ENCODE measurements at places on chromosomes 5 and 9. TPM values are rescaled to one million over a fixed set of nuclear protein-coding genes. Genes with fewer than 3 reads are reported as not detected.

DNA sequence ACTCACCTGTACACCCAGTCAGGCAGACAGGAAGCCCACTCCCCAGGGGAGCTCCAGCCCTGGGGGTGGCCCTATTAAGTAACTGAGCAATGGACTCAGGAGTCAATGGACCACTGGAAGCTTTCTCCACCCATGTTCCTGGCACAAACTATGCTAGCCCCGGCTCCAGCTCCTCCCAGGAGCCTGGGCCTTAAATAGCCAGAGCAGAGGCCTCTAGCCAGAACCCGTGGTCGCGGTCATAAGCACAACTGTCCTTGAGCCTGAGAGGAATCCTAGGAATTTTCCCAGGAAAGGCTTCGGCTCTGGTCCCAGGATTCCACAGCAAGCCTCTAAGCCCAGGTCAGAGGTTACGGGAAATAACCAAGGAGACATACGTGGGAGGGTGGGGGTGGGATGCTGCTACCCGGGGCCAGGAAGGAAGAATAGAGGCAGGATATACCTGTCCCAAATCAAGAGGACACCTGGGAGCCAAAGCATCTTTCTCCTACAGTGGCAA is 5.5 kb downstream of the SEPTIN8 start:
- peak; percentile 87 for DNase-seq

Gene TAF11L10
- total RNA-seq = not detected

DNA sequence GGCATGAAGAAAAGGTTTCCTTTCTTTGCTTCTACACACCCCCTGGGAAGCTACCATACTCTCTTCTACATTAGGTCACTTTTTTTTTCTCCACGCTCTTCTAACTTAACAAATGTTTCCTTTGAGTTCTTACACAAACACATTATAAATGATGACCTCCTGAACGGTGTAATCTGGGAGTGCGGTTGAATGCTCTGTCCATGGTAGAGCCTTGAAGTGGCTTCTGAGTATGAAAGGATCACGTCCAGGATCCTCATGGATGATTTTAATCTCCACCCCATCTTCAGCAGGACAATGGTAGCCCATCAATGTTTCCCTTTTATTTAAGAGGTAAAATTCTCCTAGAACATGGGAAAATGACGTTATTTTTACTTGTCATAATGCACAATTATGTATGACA is 587.3 kb downstream of the SEMA5A start:
- no peak for DNase-seq

Gene FAM200C
- total RNA-seq = 4.8 TPM

DNA sequence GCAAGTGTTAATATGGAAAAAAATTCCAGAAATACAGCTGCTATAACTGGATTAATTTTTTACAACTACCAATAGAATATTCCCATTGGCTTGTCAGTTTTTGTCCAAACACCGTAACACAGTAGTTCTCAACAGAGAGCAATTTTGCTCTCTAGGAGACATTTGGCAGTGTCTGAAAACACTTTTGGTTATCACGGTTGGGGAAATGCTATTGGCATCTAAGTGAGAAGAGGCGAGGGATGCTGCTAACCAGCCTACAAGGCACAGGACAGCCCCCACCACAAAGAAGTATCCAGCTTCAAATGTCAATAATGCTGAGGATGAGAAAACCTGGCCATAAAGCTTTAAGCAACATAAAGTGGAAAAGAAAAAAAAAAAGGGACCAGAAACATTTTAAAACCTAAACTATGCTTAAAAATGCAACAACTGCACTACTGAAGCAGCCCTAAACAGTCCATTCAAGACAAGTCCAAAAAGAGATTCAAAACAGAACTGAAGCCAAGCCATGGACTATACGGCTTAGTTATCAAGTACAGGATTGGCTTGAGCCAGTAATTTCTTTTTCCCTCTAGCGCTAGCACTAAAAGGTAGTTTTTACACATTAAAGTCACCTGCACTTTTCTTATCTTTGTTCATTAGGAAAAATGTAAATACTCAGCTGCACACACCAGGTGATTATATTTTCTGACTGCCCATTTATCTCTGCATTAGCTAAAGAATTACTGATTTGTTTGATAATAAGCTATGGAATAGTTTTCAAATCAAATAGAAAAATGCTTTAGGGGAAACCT is 83.9 kb downstream of the NR3C1 start:
- DNase-seq = no peak

DNA sequence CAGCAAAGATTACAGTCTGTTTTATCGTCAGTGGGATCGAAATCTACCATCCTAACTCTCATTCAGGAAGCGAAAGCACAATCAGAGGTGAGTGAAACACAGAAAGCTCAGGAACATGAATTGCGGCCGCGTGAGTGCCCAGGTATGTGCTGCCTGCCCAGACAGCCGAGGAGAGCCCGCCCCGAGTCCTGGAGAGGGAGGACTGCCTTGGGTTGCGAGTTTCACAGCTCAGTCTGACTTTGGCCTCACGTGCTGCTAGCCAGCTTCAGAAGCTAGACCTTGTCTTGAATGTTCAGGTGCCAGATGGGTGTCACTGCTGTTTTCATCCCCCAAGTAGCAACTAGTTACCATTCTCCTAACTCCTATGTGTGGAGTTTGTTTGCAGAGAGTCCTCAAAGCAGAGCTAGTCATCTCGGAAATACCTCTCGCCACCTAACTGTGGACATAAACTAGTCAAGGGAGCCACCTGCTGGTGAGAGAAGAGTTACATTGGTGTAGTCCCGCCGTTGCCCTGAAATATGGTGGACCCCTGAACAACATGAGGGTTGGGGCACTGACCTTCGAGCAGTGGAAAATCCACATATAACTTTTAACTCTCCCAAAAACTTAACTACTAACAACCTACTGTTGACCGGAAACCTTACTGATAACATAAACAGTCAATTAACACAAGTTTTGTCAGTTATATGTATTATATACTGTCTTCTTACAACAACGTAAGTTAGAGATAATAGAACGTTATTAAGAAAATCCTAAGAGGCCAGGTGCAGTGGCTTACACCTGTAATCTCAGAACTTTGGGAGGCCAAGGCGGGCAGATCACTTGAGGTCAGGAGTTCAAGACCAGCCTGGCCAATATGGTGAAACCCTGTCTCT is 80.9 kb downstream of the GOLPH3 start:
- no peak for DNase-seq

DNA sequence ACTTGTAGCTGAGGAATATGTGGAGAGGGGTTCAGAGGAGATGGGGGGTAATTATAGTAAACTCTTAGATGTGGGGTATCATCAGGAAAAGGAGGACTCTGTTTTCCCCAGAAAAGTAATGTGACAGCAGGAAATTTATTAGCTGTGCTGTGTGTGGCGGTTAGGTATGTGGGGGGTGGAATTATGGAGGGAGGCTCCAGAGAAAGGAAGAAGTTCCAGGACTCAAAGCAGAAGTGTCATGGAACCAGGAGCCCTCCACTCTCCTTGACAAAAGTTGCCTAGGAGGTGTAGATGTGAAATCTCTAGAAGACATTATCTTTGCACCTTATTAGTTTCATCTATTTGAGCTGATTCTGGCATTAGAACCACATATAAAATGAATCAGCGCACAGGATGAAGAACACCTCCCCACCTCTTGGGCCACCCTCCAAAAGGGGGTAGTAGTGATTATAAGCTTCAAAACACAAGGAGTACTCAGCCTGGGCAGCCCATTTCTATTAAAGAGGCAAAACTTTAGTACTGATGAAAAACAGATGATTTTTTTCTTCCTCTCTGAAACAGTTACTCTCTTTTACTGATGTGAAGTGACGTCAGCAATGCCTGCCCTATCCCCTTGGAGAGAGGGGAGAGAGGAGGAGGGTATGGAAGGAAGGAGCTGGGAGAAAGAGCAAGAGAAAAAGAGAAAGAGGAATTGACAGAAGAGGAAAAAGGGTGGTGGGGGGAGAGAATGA is 18.2 kb downstream of the NR2F1 start:
- no peak for DNase-seq

Gene INSL4
- not detected for total RNA-seq

DNA sequence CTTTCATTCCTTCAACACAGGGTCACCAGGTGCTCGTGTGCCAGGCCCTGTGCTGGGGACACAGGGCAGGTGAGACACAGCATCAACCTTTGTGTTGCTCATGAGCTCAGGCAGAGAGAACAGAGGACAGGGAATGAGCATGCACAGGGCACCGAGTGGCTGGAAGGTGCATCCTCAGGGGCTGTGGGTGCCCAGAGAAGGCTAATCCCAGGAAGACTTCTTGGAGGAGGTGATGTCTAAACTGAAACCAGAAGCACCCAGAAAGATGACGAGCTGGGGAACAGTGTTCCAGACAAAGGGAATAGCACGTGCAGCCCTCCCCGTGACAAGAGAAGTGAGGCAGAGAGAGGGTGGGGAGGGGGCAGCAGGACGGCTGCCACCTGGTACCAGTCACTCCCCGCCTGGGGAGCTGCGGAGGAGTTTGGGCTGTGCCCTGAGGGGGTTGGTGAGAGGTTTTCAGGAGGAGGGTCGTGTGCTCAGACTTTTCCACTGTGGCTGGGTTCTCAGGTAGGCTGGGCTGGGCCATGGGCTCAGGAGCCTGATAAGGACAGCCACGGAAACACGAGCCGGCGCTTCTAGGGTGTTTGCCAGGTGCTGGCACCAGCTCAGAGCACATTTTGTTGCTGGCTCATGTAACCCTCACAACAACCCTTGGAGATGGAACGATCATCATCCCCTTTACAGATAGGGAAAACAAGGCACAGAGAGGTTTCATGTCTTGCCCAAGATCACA is 46.0 kb downstream of the HMCN2 start:
- DNase-seq = no peak

GRCh38 chr5:83440826-83441225 is 30.7 kb upstream of the VCAN start:
- no peak for DNase-seq

DNA sequence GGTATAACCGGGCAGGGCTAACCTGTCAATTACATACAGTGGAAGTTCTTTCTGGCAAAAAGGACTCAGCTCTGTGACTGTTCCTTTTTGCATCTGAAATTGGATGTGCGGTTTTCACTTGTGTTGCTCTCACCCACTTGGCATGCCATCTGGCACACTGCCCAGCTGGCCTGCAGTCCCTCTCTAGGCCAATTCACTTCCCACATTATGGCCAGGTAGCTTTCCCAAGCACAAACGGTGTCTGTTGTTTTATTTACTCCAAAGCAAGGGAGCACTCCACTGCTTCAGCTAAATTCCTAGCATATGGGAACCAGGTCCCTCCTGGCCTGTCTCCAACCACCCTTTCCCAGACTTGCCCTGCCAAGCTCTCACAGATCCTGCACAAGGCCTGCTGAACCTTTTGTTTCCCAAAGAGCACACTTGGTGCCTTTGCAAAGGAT is 132.5 kb downstream of the SEMA6A start:
- DNase-seq = no peak

Gene EDIL3
- 143 TPM for total RNA-seq

DNA sequence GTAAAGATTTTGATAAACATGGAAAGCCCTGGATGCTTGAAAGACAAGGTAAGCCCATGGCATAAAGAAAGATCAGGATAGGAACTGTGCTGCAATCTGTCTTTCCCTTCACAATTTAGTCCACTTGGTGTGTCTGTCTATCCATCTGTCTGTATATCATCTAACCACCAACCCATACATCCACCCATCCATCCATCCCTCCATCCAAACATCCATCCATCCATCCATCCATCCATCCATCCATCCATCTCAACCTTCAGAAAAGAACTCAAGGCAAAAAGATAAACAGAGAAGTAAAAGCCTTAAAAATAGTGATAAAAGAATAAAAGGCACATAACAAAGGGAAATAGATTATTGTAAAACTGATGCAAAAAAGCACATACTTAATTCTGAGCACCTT is 15.1 kb upstream of the TRIO start:
- DNase-seq = no peak

GRCh38 chr9:71587576-71588362 is 180.5 kb downstream of the CEMIP2 start:
- no peak for DNase-seq

DNA sequence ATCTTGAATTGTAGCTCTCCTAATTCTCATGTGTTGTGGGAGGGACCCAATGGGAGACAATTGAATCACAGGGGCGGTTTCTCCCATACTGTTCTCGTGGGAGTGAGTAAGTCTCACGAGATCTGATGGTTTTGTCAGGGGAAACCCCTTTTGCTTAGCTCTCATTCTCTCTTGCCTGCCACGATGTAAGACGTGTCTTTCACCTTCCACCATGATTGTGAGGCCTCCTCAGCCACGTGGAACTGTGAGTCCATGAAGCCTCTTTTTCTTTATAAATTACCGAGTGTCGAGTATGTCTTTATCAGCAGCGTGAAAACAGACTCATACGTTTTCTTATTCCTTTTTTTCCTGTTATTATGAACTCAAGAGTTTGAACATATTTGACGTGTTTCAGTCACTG is 39.1 kb downstream of the RETREG1 start:
- DNase-seq = no peak

- DNase-seq = peak; percentile 38
Measured at GRCh38 chr5:1830571-1831228, 29.5 kb downstream of the NDUFS6 start.

Gene CEP72
- total RNA-seq = 2.4 TPM

Gene TNFSF15
- 0.52 TPM for total RNA-seq

DNA sequence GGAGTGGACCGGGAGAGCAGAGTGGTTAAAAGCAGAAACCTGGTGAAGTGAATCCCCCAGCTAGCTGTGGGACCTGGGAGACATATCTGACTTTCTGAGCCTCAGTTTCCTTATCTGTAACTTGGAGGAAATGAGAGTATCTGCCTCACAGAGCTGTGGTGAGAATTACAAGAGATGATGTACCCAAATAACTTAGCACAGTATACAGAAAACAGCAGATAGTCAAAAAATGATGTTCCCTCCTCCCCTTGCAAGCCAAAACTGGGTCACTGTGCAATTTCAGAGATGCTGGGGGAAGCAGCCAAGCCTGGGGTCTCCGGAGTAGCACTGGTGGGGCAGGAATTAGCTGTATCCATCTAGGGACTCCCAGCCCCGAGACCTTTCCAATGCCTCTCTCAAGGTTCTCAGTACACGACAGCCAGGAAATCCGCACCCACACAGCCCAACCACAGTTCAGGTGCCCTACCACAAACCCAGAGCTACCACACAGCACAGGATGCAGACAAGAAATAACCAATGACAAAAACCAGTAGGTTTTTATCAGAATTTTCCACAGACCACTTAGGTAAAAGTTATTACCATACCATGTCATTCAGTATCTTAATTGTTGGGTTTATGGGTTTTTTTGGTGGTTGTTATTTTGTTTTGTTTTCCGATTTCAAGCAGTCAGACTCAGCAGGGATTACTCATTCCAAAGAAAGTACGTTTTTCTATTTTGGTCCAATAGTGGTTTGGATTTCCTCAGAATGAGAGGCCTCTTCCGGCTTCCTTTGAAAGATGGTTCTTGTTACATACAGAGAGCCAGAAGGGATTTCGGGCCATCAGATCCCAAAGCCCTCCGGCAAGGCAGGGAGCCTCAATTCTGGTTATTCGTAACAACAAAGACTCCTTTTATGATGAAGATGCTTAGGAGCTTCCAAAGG is 4.9 kb upstream of the HRH2 start:
- peak; percentile 37 for DNase-seq

DNA sequence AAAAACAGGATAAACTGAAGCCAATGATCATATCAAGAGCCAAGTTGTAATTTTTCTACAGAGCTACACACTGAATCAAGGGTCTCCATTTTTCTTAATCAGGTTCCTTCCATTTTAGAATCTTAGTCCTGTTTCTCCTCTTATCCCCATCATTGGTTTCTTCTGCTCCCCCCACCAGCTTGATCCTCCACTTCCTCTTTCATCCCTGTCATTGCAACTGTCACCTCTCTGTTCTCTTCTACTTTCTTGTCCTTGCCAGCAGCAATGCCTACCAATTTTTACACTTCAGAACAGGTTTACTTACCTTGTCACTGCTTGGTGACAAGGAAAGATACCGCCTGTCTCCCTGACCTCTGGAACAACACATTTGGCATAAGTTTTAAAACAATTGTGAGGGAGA is 97.3 kb downstream of the CFAP90 start:
- no peak for DNase-seq

Data from posterior vena cava (tissue), 2 donors.